ENCODE measurements at places on chromosomes 5 and 9.

DNA sequence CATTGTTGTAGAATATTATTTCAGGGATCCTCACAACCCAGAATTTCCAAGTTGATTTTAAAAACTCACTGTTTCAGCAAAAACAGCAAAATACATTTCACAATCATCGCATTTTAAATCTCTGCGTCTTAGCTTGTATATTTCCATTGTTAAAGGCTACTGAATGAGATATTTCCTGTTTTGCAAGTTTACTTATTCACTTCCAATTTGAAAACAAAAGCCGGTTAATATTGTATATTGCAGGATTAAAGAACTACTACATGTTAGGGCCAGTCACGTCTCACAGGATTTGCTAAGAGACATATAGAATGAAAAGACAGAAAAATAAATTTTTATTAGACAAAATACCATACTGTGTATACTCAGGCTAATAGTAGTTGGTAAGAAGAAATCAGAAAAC is 395.9 kb upstream of the CDH9 start:
- no peak for DNase-seq

GRCh38 chr9:73176450-73176875 is 24.8 kb downstream of the ANXA1 start:
- no peak for DNase-seq

DNA sequence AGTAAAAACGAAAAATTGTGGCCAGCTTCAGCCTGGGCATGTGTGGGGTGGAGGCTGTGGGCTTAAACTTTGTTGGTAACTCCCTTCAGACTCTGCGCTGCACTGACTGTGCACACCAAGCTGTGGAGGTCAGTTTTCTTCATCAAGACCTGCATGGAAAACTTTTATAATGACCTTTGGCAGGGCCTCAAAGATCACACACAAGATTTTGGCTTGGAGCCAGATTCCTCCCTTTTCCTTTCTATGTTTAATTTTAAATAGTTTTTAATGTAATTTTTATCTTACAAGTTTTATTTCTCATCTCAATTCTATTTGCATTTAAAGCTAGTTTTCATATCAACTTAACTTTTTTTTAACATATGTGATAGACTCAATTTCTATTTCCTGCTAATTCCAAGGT is 1211.1 kb upstream of the CDH18 start:
- no peak for DNase-seq

DNA sequence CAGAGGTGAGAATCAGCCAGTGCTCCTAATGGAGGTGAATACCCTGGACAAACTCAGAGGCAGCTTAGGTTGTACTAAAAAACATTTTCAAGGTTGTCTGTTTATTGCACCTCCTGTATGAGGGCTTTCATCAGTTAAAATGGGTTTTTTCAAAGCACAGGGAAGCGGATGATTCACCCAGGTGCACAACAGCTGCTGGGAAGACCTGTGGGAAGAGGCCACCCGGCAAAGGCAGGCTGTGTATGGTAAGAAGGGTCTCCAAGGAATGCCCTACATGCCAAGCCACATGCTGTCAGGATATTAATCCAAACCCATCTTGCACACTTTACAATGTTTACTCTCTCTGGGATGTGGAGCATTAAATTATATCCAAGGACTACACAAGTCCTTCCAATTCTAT is 14.7 kb downstream of the SIL1 start:
- DNase-seq, result no peak

DNA sequence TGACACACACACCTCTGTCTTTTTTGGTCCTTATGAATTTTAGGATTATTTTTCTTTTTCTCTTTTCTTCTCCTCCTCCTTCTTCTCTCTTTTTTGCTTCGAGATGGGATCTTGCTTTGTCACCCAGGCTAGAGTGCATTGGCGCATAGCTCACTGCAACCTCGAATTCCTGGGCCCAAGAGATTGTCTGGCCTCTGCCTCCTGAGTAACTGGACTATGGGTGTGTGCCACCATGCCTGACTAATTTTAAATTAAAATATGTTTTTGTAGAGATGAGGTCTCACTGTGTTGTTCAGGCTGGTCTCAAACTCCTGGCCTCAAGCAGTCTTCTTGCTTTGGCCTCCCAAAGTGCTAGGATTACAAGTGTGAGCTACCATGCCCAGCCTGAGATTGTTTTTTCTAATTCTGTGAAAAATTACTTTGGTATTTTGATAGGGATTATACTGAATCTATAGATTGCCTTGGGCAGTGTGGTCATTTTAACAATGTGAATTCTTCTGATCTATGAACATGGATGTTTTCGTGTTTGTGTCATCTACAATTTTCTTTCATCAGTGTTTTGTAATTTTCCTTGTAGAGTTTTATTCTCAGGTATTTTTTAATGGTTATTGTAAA is 7.7 kb downstream of the AHRR start:
- no peak for DNase-seq

- DNase-seq, result no peak
These were observed 1023.1 kb upstream of the DMAC1 start for GRCh38 chr9:8822667-8823025.

- no peak for DNase-seq
These were observed 9.2 kb downstream of the ZBTB5 start for GRCh38 chr9:37455884-37456647.

GRCh38 chr5:143341807-143342570 is 61.5 kb downstream of the NR3C1 start:
- DNase-seq, result no peak

DNA sequence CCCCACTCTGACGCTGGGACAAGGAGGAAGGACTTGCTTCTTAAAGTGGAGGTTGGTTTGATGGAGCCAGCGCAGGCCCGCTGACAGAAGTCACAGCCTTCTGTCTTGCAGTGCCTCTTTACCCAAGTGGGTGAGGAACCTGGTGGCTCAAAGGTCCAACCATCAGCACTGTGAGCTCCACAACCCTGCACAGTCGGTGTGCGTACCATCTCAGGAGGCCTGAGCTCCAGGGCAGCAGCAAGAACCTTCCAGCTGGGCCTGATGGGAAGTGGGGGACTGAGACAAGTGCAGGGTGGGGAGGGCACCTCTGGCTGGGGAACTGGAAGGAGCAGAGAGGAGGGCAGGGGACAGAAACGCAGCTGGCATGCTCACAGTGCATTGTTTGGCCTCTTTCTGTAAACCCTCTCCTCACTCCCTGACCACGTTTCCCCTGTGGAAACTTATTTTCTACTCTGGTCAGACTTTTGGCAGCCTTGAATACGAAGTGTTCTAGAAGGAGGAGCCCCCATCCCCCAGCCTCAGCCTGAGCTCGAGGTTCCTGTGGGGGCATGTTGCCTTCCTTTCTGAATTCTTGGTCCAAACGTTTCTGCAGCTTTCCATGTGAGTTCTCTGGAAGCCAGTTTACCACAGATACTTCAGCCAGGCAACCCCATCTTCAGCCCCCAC is 178.5 kb upstream of the PITX1 start:
- no peak for DNase-seq

DNA sequence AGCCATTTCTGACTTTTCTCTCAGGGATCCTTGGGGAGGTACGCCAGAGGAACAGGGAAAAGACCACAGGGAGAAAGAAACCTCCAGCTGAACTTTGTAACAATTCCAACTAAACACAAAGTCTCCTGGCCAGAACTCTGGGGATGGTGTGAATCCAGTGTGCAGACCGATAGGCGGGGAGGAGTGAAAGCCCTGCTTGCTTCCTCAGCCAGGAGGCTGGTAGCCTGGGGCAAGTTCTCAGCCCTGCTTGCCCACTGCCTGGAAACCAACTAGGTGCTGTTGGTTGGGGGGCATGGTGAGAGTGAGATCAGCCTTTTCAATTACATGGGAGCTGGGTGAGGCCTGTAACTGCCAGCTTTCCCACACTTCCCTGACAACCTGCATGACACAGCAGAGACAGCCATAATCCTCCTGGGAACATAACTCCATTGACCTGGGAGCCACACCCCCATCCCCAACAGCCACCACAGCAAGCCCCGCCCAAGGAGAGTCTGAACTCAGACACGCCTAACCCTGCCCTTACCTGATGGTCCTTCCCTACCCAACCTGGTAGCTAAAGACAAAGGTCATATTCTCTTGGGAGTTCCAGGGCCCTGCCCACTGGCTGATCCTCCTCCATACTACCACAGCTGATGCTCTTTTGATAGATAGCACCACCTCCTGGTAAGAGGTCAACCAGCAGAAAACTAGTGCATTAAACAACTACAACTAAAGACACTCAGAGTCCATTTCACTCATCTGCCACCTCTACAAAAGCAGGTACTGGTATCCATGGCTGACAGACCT is 100.1 kb upstream of the TNFAIP8 start:
- DNase-seq, result no peak

DNA sequence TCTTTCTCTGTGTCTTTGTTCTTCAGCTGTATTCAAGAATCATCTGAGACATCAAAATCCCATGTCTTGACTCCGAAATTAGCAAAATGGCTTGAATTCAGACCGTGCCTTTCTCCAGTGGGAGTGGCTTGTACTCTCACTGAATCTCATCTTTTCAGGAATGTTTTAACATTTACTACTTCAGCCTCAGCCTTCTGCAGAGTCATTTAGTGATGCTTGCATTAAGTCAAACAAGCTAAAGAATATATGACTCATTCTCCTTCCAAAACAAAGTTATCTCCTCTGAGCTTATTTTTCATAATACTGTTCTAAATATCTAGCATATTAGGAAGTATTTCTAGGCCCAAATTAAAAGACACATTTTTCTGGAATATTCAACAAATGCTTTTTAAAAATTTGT is 205.3 kb downstream of the CDH10 start:
- DNase-seq, result no peak

GRCh38 chr5:138610415-138610917 is 35.3 kb upstream of the HSPA9 start:
- DNase-seq, result no peak

- DNase-seq, result no peak
These were observed 1.6 kb downstream of the WNK2 start for GRCh38 chr9:93185266-93186214.

DNA sequence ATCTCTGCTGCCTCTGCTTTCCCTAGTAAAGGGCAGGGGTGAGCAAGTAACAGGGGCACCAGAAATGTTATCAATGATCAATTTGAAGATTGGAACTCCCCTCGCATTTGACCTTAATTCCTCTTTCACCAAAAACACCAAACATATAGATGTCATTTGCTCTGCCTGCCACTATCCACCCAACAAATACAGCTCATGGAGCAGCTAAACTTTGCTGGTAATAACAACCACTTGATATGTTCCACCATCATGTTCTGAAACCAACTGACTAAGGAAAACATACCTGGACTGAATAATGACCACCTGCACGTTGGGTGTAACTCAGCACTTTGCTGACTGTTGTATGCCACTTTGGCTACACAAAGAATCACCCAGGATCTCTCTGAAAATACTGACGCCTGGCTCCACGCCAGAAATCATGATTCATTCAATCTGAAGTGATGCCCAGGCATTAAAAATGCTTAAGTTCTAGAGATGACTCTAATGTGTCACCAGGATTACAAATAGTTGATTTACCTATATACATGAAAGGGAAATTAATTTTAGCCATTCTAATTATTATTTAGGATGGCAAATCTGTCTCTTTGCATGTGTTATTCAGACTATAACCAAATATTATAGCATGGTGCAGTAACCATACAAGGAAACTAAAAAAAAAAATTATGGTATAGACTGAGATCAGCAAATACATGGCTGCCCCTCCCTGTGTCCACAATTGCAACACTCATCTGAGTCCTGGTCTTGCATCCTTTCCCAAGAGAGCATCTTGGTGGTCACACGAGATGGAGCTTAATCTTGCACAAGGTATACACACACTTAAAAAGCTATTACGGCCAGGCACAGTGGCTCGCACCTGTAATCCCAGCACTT is 43.1 kb upstream of the TTC39B start:
- peak; percentile 7 for DNase-seq

DNA sequence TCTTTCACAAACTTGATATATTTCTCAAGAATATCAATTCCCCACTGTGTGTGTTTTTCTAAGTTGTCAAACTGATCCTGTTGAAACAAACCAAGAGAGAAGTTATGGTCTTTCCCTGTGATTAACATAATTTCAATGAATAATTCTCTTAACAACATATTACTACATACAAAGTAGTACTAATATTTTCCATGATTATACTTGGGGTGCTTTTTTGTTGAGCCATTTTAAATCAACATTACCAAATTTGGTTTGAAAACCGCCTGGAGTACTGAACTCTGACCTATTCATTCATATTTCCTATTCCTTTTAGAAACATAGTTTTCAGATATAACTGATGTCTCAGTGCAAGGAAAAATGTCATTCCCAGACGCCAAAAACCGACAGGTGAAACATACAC is 48.1 kb downstream of the FNBP1 start:
- no peak for DNase-seq

GRCh38 chr9:33165263-33166151 is 1.6 kb downstream of the B4GALT1 start:
- DNase-seq, result no peak

GRCh38 chr9:134732392-134733110 is 90.9 kb downstream of the COL5A1 start:
- no peak for DNase-seq

DNA sequence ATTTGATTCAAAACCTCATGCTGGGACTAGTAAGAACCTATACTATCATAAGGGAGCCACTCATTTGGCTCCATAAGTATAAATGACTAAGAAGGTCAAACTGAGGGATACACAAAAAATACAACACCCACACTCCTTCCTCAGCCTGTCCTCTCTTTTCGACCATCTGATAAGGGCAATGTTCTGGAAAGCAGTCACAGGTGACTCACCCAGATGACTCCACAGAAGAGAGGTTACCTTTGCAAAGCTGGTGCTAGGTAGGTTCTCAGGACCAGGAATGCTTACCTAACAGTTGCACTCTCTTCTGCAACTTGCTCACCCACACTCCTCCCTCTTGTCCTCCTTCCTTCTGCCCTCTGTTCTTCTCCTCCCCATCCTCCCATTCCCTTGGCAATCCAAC is 32.9 kb downstream of the LHFPL2 start:
- DNase-seq, result no peak

DNA sequence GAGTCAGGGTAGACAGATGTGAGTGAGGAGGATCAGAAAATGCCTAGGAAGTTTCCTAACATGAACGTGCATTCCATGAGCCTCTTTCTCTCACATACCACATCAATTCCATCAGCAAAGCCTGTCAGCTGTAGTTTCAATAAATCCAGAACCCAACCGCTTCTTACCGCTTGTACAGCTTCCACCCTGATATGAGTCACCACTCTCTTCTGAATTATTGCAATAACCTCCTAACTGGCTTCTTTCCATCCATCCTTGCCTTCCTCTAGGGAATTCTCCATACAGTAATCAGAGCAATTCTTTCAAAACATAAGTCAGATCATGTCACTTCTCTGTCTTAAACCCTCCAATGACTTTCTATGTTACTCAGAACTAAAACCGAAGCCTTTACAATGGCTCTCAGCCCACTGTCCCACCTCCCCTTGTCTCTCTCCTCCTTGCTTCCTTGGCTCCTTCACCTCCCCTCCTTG is 8.1 kb upstream of the RAD23B start:
- no peak for DNase-seq

- no peak for DNase-seq
These were observed 167.6 kb downstream of the ASTN2 start for GRCh38 chr9:117247266-117247665.

All from stimulated activated CD4-positive, alpha-beta T cell treated with anti-CD3 and anti-CD28 coated beads, Interleukin-2, amount 100 ng/mL, for 48 hours (primary cell).